Fibroblast of skin of left quadriceps (primary cell): ENCODE measurements at places on chromosomes 7 and 10.

GRCh38 chr10:44168478-44168877 lies 216.4 kb downstream of the CXCL12 start:
- DNase-seq, result no peak

GRCh38 chr10:14578060-14578952 lies 196.4 kb downstream of the FAM107B start:
- DNase-seq, result no peak

DNA sequence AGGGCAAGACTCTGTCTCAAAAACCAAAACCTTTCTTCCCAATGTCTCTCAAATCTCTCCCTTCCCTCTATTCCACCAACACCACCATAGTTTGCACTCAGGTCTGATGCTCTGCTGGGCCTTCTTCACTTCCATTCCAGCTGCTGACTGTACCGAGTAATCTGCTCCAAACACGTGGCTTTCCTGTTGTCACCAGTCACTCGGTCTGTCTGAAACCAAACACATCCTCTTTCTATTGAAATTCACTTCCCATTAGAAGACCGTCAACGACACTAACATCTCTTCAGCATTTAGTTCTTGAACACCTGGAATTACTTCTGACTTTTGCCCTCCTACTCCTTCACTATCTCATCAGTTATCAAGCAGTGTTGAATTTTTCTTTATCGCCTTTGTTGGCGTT lies 4.7 kb upstream of the NRF1 start:
- no peak for DNase-seq

DNA sequence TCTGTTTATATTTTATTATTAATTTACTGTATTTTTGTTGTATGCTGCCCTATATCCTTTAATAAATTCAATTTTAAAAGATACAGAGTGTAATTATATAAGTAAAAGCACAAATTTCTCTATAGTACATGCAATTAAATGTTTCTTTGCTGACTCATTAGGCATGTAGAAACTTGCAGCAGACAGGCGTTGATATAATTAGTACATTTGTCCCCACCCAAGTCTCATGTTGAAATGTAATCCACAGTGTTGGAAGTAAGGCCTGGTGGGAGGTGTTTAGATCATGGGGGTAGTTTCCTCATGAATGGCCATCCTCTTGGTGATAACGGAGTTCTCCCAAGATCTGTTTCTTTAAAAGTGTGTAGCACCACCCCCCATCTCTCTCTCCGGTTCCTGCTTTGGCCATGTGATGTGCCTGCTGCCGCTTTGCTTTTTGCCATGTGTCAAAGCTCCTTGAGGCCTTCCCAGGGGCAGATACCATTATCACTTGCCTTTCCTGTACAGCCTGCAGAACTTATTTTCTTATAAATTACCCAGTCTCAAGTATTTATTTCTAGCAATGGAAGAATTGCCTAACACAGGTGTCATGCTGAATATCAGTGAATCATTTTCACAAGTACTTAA lies 63.7 kb downstream of the TSPAN12 start:
- DNase-seq, result no peak

GRCh38 chr7:78850093-78850740 lies 603.2 kb downstream of the MAGI2 start:
- no peak for DNase-seq

- no peak for DNase-seq
Measured at GRCh38 chr7:106982415-106982814, 62.1 kb upstream of the PRKAR2B start.

DNA sequence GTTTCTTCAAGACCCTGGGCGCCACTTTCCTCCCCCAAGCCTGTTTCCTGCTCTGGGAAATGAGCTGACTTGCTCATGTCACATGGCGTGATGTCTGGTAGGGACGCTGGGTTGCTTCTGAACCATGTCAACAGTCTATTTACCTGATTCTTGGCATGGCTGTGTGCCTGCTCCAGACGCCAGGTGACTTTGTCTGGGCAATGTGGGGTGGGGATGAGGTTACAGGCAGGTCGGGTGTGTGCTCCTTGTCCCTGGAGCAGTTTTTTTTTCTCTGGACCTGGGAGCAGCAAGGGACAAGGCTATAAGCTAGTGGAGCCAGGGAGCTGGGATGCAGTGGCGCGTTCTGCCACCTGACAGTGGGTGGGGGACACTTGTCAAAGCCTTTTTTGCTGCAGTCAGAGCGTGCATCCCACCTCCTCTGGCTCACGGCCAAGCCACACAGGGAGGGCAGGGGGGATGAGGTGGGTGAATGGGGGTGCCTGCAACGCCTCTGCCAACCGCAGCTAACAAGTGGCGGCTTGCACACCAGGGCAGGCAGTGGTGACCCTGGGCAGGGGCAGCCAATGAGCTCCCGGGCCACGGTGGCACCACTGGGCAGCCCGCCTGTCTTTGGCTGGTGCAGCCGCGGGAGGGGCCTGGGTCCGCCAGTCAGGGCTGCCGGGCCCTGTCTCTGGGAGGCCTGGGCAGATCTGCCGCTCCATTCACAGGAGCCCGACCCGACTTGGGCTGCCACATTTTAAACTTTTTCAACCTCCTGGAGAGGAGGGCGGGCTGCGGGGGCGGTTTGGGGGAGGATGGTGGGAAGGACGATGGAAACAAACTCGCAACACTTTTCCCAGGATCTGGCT lies 22.9 kb downstream of the DNAJB12 start:
- DNase-seq, result peak; percentile 52

GRCh38 chr7:134766779-134767519 lies 12.5 kb upstream of the CALD1 start:
- DNase-seq, result no peak
